ENCODE measurements at places on chromosomes 3 and 15.
A peak's percentile ranks its signal among the peaks of the same experiment; 100 is the strongest.

- DNase-seq, result no peak
These were observed 670.0 kb downstream of the SI start for GRCh38 chr3:164408326-164408725.

GRCh38 chr15:60399246-60399915 is 1.6 kb upstream of the ANXA2 start:
- DNase-seq, result no peak

- no peak for DNase-seq
These were observed 127.6 kb upstream of the GBE1 start for GRCh38 chr3:81888914-81889557.

- DNase-seq, result no peak
These were observed 4.4 kb downstream of the CMTM6 start for GRCh38 chr3:32498252-32498651.

DNA sequence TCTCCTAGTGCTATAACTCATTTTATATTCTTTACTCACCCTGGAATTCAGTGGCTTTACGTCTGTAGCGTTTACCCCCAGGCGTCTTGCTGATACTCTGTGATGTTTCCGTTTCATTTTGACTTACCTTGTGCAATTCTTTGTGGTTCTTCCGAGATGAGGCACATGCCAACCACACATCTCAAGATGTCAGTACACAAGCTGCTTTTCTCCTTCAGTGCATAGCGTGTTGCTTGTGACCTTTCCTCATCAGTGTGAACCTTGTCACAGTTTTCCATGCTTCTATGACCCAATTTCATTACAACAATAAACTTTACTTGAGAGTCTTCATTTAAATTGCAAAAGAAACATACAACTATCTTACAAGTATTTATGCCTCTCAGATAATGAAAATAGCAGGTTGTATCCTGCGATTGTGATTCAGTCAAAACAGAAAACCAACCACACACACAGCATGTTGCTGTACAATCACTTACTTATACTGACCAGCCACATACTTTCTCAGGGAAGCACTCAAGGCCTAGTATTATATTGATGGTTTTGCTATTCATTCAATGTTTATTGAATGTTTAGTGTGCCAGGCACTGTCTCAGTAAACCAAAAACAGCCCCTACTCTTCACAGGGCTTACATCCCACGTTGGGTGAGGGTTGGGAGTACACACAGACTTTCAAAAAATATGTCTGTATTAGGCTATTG is 4.6 kb upstream of the TBL1XR1 start:
- DNase-seq, result peak; percentile 42

DNA sequence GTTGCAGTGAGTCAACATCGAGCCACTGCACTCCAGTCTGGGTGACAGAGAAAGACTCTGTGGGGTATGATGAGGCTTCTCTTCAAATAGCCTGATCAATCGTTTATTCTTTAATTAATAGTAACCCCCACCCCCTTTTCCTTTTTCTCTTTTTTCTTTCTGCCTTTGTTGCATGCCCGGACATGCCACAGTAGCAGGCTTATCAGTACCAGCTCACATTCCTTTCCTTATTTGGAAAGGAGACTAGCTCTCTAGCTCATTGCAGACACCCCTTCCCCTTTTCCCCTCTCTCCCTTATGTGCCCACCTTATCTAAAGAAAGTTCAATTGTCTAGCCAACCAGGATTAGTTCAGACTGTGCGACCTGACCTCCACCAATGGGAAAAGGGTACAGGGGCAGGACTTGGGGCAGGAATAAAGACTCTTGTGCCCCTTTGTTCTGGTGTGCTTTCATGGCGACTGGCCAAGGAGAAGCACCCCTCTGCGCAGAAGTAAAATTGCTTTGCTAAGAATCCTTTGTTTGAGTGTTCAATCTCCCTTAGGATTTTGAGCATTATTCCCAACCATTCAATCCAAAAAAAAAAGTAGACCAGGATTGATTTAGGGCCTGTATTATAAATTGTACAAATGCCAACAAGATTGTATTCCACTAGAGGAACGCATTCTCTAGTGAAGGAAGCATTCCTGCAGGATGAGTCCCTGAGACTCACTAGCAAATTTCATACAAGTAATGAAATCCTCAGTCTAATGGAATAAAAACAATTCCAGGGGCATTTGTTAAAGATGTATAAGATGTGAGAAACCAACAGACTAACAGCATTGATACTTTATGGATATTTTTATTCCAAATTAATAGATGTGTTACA is 95.8 kb upstream of the SNRPN start:
- DNase-seq, result no peak

All from activated CD4-positive, alpha-beta T cell treated with anti-CD3 and anti-CD28 coated beads, Interleukin-2, amount 50 U/mL, for 48 hours (primary cell).